Posterior vena cava (tissue), 2 donors: ENCODE measurements at places on chromosomes 7 and 10. TPM values are rescaled to one million over a fixed set of nuclear protein-coding genes. Genes with fewer than 3 reads are reported as not detected.

- DNase-seq = no peak
Measured at GRCh38 chr10:117544004-117544701, 1.6 kb downstream of the EMX2 start.

DNA sequence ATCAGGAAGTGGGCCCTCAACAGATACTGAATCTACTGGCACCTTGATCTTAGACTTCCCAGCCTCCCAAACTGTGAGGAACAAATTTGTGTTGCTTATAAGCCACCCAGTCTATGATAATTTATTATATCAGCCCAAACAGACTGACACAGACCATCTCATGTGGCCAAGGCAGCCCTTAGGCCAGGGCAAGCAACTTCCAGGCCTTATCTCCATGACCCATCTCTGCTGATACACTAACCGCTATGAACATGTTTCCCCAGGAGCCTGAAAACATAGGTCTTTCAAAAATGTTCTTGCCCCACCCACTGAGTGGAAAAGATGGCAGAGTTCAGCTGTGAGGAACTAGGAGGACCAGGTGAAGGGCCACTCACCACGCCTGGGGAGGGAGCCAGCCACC, 3.2 kb upstream of the BLOC1S2 start:
- no peak for DNase-seq

GRCh38 chr10:34954142-34954541, 136.0 kb downstream of the CUL2 start:
- no peak for DNase-seq

- DNase-seq = peak; percentile 90
Measured at GRCh38 chr10:123967626-123968243, 76.1 kb upstream of the CPXM2 start.

DNA sequence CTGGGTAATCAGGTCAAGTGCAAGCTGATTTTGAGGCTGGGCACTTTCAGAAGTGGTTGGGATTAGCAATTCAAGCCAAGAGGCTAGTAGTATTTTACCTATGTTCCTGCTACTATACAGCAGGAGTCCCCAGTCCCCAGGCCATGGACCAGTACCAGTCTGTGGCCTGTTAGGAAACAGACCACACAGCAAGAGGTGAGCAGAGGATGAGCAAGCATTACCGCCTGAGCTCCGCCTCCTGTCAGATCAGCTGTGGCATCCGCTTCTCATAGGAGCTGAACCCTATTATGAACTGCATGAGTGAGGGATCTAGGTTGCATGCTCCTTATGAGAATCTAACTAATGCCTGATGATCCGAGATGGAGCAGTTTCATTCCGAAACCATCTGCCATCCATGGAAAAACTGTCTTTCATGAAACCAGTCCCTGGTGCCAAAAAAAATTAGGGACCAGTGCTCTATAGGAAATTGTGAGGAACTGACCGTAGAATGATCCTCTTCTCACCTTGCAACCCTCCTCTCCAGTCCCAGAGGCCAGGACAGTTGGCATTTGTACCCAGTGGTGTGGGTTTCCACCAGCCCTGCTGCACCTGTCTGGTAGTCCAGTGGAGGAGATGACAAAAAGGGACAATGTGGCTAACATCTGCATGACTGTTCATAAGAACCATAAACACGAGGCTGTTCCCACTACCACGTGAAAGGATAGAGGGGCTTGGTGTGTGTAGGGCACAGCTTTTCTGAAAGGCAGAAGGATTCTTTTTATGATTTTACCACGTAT, 172.5 kb downstream of the KIAA1217 start:
- no peak for DNase-seq

GRCh38 chr10:12628964-12629766, 279.8 kb downstream of the CAMK1D start:
- no peak for DNase-seq

DNA sequence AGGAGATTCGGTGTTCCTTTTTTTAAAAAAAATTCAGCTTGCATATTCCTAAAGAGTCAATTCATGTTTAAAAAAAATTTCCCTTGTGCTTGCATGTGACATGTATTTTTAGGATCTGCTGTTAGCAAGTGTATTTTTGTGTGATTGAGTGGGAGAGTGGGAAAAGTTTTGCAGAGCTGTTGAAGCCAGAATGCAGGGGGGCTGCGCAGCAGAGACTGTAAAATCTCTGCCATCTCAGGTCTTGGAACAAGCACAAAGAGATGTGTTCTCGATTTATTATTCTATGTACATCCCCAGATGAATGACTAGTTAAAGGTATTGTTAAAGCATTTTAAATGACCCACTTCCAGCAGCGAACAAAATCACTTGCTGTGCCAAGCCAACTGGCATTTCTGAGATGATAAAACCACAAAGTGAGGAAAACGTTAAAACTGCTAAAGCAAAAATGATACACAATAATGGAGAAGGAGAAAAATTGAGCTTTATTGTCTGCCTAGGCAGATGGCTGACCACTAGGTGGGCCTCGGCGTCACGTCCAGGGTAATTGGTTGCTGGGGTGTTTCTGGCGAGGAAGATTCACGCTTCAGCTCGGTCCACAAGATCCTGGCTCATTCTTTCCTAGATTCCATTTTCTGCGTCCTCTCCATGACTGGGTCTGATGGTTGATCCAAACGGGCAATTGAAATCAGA, 67.0 kb upstream of the ATRNL1 start:
- no peak for DNase-seq

DNA sequence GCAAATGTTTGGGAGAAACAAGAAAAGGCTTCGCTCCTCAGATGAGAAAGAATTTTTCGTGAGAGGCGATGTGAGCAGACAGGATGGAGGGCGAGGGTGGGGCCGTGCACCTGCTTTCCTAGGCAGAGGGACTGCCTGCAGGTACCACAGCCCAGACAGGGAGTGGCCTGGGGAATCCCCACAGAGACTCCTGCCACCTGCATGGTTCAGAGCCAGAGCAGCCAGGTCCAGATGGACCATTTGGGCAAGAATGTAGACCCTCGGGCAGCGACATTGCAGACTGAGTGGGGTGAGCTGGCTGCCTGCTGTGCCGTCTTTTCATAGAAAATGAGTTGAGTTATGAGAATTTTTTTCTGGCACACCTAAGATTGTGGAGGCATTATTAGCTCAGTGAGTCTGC, 216.8 kb downstream of the SNX10 start:
- no peak for DNase-seq

DNA sequence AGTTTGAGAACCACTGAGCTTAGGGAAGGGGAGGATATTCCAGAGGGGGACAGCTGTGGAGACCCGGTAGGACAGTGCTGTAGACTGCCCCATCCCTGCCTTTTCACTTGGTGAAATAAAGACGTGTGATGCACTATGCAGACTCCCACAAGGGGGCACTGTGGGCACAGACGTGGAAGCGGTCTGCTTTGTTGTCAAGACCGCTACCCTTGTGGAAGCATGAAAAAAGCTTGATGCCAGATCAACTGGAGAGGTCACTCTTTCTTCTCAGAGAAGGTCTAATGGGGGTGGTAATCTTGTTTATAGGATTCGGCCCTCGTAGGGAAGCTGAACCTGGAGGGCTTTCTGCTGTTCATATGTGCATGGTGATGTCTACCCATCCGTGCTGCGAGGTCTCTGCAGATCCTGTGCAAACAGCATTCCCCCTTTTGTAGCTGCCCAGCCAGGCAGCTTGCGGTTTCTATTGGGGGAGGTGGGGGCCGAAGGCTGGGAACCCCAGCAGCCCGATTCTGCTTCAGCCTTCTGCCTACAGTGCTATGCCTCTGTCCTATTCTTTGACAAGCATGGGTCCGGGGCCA, 13.7 kb downstream of the RPS24 start:
- DNase-seq = peak; percentile 96

- no peak for DNase-seq
Measured at GRCh38 chr7:137306748-137307147, 36.8 kb downstream of the PTN start.

GRCh38 chr7:147909431-147910148, 681.0 kb upstream of the C7orf33 start:
- DNase-seq = no peak

GRCh38 chr10:49283491-49283890, 15.5 kb upstream of the C10orf71 start:
- DNase-seq = no peak

GRCh38 chr7:34747867-34748727, 90.1 kb downstream of the NPSR1 start:
- no peak for DNase-seq

DNA sequence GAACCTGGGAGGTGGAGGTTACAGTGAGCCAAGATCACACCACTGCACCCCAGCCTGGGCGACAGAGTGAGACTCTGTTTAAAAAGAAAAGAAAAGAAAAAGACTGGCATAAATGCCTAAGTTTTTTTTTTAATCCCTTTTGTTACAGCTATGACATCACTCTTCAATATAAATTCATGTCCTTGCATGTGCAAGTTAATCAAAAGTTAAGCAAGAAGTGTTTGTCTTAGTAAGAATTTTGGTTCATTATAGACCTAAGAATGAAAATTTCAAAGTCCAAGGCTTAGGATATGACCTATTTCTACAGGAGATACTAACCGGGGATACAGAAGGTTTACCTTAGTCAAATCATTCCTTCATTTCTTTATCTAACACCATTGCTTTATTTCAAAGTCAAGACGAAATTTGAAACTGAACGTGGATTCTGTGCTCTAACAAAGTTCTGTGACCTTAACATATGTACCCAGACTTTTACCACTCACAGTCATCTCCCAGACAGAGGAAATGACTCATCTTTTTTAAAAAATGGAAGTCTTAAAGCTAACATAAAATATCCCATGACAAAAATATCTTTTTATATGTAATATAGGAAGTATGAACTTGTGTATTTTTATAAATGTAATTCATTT, 29.3 kb upstream of the ITGB8 start:
- no peak for DNase-seq

DNA sequence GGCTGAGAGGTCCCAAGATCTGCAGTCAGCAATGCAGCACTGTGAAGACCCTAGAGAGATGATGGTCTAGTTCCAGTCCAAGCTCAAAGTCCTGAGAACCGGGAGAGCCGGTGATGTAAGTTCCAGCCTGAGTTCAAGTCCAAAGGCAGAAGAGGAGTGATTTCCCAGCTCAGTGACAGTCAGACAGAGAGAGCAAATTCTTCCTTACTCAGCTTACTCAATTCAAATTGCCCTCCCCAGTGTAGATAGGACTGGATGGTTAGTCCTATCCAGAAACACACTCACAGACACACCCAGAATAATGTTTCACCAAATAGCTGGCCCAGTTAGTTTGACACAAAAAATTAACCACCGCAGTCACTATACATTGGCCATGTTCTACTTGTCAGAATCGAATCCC, 185.5 kb upstream of the MYO3A start:
- DNase-seq = no peak

DNA sequence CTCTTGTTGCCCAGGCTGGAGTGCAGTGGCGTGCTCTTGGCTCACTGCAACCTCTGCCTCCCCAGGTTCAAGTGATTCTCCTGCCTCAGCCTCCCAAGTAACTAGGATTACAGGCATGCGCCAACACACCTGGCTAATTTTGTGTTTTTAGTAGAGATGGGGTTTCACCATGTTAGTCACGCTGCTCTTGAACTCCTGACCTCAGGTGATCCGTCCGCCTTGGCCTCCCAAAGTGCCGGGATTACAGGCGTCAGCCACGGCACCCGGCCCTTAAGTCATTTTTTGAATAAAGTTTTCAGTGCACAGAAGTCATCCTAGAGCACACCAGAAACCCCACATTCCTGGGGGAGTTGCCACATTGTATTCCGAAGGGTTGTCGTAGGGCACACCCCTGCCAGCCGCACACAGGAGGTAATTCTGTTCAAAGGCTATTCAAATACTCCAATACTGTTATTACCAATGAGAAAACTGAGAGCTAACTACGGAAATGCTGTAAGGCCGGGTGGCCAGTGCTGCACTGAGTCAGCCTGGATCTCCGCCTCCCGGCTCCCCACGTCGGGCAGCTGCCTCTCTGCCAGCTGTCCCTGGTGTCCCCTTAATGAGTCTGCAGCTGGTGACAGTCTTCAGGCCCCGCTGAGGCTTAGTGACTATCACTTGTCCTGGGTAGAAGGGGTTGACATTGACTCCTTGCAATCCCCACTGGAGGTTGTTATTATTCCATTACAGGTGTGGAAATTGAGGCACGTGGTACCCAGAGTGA, 8.6 kb upstream of the RFC2 start:
- DNase-seq = no peak

GRCh38 chr7:44971902-44972441, 6.8 kb downstream of the MYO1G start:
- peak; percentile 46 for DNase-seq

DNA sequence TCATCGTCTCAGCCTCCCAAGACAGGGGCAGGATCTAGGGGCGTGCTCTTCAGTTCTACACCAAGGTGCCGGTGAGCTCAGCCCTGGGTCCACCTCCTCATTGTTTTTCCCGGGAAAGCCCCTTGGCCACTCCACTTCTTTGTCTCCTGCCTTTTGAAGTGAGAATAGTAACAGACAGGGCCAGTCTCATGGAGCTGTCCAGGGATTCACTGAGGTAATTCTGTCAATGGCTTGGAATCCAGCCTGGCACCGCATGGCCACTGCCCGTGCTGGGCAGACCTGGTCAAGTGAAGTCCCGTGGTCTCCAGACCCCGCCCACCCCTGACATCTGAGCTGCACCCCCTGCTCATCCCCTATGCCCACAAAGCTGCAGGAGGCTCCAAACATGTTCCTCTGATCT, 138.9 kb downstream of the TNS3 start:
- no peak for DNase-seq

DNA sequence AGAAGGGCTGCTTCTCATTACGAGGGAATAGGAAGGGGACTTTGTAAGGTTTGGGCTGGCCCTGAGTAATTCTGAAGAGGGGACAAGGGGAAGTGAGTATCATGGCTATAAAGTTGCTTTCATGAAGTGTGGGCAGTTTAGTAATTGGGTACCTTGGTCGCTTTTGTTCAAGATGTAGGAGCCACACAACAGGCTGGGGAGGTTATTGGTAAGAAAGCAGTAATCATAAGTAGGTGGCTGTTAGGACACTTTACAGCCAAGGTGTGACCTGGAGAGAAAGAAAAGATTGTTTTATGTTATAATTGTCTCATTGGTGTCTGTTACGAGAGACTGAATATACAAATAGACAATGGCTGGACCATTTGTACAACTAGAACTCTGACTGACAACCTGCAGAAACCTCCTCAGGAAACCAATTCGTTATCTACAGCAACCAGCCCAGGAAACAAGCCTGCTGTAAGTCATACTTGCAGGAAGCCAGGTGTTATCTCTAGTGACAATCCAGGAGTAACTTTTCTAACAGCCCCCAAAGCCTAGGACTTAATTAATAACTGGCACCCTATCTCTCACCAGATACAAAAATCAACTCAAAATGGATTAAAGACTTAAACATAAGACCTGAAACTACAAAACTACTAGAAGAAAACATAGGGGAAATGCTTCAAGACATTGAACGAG, 5.0 kb upstream of the CCM2 start:
- no peak for DNase-seq

- DNase-seq = no peak
Measured at GRCh38 chr10:28548781-28549498, 16.0 kb downstream of the WAC start.

MTG1 gene
- 25.6 TPM for total RNA-seq

NEUROG3 gene
- not detected for total RNA-seq

IKZF1 gene
- 13.7 TPM for total RNA-seq

MYOZ1 gene
- 3.3 TPM for total RNA-seq

LHFPL3 gene
- not detected for total RNA-seq

PNLIPRP2 gene
- 1.3 TPM for total RNA-seq

SBDS gene
- 175 TPM for total RNA-seq

CROT gene
- total RNA-seq = 12.4 TPM

C7orf57 gene
- not detected for total RNA-seq

TUBB8 gene
- not detected for total RNA-seq

CHAT gene
- not detected for total RNA-seq

GPR146 gene
- total RNA-seq = 14.3 TPM

AQP1 gene
- total RNA-seq = 422 TPM

VGF gene
- total RNA-seq = not detected

HOXA7 gene
- total RNA-seq = 6.7 TPM

GRM3 gene
- total RNA-seq = not detected

UMAD1 gene
- total RNA-seq = 10.7 TPM

SVOPL gene
- not detected for total RNA-seq

UPK3BL2 gene
- 13.7 TPM for total RNA-seq

TDRD1 gene
- total RNA-seq = 0.48 TPM
